Progenitor cell of endocrine pancreas (in vitro differentiated cells): ENCODE measurements at places on chromosomes 1 and 21. TPM values are rescaled to one million over a fixed set of nuclear protein-coding genes. Genes with fewer than 3 reads are reported as not detected.
A peak's percentile ranks its signal among the peaks of the same experiment; 100 is the strongest.

Gene GJA9
- not detected in 2 replicates for total RNA-seq

Gene NME7
- 32.7 and 39.4 TPM in 2 replicates for total RNA-seq

Gene IGSF9
- 68.2 and 68.6 TPM in 2 replicates for total RNA-seq

DNA sequence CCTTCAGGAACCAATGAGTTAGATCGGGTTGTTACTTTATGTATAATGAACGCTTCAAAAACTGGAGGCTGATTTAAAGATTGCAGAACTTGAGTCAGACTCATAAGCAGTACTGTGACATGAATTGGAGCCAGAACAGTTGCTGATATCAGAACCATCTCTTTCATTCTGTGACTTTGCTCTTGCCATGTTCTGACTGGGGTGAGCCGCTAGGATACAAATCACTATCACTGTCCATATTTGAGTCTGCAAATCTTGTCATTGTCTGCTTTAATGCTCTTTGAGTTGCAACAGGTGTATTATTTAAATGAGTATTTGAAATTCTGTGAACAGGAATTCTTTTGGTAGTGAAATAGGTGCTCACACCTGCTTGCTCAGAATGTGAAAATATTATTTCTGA, 52.5 kb downstream of the LRIG2 start:
- no peaks in the 10 kb centered on the region for H3K4me1 ChIP-seq
- no peak overlapping the region for H3K27ac ChIP-seq
- DNase-seq: no peak

DNA sequence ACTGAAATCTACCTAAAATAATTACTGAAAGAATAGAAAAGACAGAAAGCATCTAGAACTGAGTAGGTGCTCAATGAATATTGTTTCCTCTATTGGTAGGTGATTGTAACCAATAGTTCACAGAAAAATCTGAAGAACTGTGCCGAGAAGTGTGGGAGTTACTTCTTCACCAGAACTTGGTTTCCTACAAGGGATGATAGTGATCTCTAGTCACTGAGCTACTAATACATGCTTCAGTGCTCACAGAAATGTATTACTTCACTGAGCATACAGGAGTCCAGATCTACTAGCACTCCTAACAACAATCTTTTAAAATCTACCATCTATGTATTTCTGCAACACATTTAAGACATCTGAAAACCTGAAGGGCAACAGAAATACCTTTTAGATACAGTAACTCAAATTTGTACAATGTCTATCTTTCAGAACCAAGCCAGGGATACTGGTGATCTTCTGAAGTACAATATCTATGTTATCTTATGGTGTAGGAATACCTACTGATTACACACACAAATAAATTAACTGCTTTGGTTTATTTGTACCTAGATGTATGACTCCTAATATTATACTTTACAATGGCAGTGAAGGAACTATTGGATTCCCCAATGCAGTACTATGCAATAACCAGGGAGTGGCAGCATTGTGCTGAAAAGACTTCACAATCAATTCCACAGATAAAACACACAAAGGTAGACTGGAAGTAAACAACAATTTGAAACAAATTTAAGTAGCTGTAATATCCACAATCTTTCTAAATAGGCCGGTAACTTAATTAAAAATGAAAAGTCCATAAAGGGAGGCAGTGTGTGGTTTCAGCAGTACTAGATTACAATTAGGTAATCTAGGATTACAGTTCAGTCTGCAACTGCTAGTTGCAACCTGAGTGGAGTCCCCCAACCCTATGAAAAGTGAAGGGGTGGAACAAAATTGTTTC, 243.0 kb downstream of the SLC45A1 start:
- H3K36me3 ChIP-seq: peaks cover 12% of the 10 kb centered on the region
- DNase-seq: no peak
- peaks cover 27% of the 10 kb centered on the region for H3K4me1 ChIP-seq
- no peaks in the 10 kb centered on the region for H3K27me3 ChIP-seq
- H3K4me3 ChIP-seq: no peak overlapping the region

DNA sequence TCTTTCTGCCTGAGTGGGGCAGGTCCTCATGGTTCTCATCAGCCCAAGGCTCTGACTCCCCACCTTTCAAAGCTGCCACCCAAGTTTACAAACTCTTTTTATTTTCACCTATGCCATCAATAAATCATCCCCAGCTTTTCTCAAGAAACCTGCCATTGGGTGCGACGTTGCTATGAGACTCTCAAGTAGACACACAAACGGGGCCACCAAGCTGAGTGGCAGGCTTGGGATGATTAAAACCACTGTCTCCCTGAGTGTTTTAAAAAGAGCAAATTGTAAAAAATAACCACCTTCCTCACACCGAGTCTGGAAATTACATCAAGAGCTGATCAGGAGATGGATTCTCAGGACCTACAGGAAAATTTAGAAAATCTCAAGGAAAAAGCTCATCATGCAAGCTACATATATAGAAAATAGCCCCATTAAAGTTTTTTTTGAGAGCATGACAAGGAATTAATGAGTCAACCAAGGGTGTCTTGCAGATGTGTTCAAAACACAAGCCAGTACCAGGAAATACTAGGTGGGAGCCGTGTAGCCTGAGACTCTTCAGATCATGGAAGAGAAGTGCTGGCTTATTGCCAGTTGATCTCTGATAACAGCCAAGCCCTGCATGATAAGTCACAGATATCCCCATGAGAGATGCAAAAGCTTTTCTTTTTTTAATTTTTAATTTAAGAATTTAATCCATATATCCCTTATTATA, 158.4 kb upstream of the BACE2 start:
- no peaks in the 10 kb centered on the region for H3K27me3 ChIP-seq
- no peak for DNase-seq
- H3K27ac ChIP-seq: peak overlapping the region; percentile 7

- H3K4me1 ChIP-seq: no peaks in the 10 kb centered on the region
- no peaks in the 10 kb centered on the region for H3K27me3 ChIP-seq
Measured at GRCh38 chr1:180178511-180179161, 24.0 kb downstream of the QSOX1 start.

GRCh38 chr1:207251066-207251465, 70.4 kb upstream of the CD55 start:
- H3K27ac ChIP-seq: no peak overlapping the region
- no peak for DNase-seq
- H3K4me3 ChIP-seq: no peak overlapping the region
- H3K4me1 ChIP-seq: no peaks in the 10 kb centered on the region
- no peaks in the 10 kb centered on the region for H3K36me3 ChIP-seq

GRCh38 chr1:156560585-156561163, 11.7 kb downstream of the IQGAP3 start:
- H3K4me3 ChIP-seq: no peak overlapping the region
- H3K36me3 ChIP-seq: peaks cover 4% of the 10 kb centered on the region
- no peak for DNase-seq
- no peak overlapping the region for H3K27ac ChIP-seq

DNA sequence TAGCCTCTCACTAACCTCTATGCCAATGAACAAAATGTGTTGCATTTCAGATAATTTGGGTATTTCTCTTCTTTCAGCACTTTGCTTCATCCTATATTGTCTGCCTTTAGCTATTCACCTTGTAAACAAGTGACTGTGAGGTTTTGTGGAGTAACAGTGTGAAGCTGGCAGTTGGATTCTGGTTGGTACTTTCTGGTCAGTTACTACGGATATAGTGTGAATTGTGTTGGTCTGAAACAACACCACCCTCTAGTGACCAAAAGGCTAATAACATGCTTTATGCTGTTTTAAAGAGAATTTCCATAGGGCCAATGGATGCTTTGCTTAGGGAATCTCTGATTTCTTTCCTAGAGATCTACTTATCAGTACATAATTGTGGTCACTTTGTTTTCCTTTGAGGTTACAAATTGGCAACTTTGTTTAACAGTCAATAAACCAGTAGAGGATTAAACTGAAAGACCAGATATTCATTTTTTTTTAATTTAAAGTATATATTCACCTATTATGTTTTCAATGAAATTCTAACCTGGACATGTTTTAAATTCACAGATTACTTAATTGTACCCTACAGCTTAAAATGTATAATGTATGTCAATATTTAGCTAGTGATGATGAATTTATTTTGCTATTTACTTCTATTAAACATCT, 2.5 kb upstream of the PTGER3 start:
- H3K36me3 ChIP-seq: no peaks in the 10 kb centered on the region
- peaks cover 3% of the 10 kb centered on the region for H3K4me1 ChIP-seq
- DNase-seq: peak; percentile 20
- peaks cover 51% of the 10 kb centered on the region for H3K27me3 ChIP-seq
- no peak overlapping the region for H3K4me3 ChIP-seq

- H3K27me3 ChIP-seq: no peaks in the 10 kb centered on the region
- H3K36me3 ChIP-seq: peaks cover 7% of the 10 kb centered on the region
- no peak overlapping the region for H3K4me3 ChIP-seq
- no peak overlapping the region for H3K27ac ChIP-seq
- no peak for DNase-seq
Measured at GRCh38 chr1:233081735-233082134, 131.3 kb downstream of the NTPCR start.

DNA sequence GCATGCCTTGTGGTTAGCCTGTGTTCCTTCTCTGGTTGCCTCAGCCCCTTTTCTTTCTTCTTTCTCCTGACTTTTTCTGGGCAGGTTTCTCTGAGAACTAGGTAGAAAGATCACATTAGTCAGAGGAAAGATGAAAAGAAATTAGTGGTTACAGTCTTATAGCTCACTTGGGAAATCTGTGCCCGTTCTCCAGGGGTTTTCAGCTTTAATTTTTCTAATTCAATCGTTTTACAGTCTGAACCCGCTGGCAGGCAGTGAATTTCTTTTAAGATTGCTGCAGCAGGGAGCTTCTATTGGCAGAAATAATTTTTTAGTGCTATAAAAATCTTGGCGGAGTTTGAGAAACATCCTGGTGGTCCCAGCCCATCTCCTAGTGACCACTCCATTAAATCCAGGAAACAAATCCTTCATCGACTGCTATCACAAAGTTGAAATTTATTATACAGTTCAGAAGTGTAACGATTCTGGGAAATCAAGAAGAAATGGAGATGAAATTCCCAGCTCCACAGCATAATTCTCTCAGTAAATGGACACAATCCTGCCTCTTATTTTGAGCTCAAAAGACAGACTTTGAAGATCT, 113.1 kb downstream of the PCP4 start:
- H3K4me3 ChIP-seq: no peak overlapping the region
- H3K36me3 ChIP-seq: no peaks in the 10 kb centered on the region
- no peak overlapping the region for H3K27ac ChIP-seq
- H3K27me3 ChIP-seq: peaks cover 4% of the 10 kb centered on the region
- DNase-seq: no peak

- no peaks in the 10 kb centered on the region for H3K27me3 ChIP-seq
- peak overlapping the region; percentile 43 for H3K4me3 ChIP-seq
- no peak for DNase-seq
- no peak overlapping the region for H3K27ac ChIP-seq
- peaks cover 40% of the 10 kb centered on the region for H3K4me1 ChIP-seq
Measured at GRCh38 chr1:153608742-153609584, 4.0 kb downstream of the S100A16 start.

GRCh38 chr1:31934706-31935629, 3.2 kb downstream of the PTP4A2 start:
- H3K36me3 ChIP-seq: no peaks in the 10 kb centered on the region
- DNase-seq: no peak
- peak overlapping the region; percentile 4 for H3K27ac ChIP-seq
- peaks cover 55% of the 10 kb centered on the region for H3K4me1 ChIP-seq

- peak overlapping the region; percentile 87 for H3K4me3 ChIP-seq
- H3K4me1 ChIP-seq: peaks cover 10% of the 10 kb centered on the region
- peaks cover 2% of the 10 kb centered on the region for H3K36me3 ChIP-seq
- DNase-seq: no peak
- peaks cover 6% of the 10 kb centered on the region for H3K27me3 ChIP-seq
- H3K27ac ChIP-seq: no peak overlapping the region
Measured at GRCh38 chr1:44630116-44630515, 44.2 kb downstream of the TMEM53 start.

GRCh38 chr1:192952646-192953045, 106.5 kb downstream of the UCHL5 start:
- no peak overlapping the region for H3K4me3 ChIP-seq
- H3K27ac ChIP-seq: no peak overlapping the region
- no peaks in the 10 kb centered on the region for H3K36me3 ChIP-seq
- H3K27me3 ChIP-seq: peaks cover 12% of the 10 kb centered on the region

DNA sequence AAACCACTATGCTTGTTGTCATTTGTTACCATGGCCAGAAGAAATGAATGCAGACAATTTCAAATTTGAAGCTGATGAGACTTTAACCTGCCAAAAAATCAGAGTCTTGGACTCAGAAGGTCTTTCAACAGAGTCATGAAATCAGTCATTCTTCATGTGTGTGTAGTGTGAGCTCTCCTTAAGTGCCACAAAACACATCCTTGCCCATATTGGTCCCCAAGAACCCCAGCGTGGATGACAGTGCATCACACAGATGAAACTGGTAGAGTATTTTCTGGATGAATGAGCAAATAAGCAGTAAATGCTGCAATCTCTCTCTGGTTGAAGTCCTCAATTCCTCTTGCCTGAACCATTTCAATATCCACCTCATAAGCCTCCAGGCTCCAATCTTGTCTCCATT, 28.7 kb upstream of the ETS2 start:
- H3K4me3 ChIP-seq: no peak overlapping the region
- H3K27ac ChIP-seq: no peak overlapping the region
- no peaks in the 10 kb centered on the region for H3K4me1 ChIP-seq
- DNase-seq: no peak

DNA sequence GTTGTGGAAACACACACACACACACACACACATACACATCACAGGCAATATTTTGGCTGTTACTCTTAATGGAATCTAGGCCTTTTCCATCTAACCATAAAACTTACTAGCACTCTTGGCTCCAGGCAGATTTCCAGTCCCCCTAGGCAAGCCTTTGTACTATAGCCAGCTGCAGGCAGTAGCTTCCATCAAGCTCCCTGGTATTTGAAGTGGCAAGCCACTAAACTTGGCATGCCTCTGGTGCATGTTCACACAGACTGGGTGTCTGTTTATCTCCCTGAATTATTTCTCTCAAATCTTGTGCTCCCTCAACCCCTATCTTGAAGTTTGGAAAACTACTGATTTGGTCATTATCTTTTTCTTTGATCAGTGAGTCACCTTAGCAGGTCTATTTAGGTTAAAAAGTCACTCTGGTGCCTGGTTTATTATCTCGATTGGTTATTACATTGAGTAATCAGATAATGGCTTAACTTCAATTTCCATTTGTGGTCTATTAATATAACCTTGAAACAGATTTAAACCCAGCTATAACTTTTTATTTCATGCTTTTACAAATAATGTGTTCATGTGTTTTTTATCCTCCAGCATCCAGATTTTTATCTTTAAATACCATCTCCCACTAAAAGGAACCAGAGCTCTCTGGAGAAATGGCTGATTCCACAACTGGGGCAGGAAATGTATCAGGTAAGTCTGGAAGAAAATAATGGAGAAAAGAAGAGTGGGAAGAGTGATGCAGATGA, 2.7 kb upstream of the RBM15 start:
- DNase-seq: no peak
- H3K4me3 ChIP-seq: peak overlapping the region; percentile 37
- H3K27me3 ChIP-seq: peaks cover 6% of the 10 kb centered on the region
- H3K36me3 ChIP-seq: peaks cover 9% of the 10 kb centered on the region
- peaks cover 26% of the 10 kb centered on the region for H3K4me1 ChIP-seq
